ENCODE measurements at places on chromosomes 2 and 18.

DNA sequence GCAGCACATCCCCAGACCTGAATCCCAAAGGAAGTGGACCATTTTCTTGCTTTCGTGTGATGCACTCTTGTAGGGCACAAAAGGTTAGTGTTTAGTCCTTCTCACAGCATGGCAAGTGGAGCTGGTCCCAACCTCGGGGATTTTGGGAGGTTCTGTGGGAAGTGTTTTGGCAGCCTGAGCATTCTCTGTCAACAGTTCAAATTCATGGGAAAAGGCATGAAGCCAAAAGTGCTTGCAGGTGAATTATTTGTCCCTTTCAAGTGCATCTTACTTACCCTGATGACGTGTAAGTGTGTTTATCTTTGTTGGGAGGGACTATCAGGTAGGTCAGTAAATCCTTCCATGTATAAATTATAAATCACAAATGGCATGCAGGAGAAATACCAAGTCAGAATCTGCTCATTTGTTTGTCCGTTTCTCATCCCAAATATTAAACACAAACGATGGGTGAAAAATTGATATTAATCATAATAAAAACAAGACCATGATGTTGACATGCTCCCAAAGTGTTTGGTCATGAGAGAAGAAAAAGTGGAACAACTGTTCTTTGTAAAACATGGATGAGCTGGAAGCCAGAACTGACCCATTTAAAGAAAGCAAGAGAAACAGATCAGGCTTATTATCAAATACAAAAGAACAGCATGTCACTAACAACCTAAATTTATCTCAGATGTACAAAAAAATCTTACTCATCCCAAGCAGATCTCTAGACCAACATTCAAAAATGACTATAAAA is 57.6 kb downstream of the EPHA4 start:
- no peak for DNase-seq

GRCh38 chr2:52474091-52474490 is 1293.5 kb upstream of the CHAC2 start:
- DNase-seq, result no peak

DNA sequence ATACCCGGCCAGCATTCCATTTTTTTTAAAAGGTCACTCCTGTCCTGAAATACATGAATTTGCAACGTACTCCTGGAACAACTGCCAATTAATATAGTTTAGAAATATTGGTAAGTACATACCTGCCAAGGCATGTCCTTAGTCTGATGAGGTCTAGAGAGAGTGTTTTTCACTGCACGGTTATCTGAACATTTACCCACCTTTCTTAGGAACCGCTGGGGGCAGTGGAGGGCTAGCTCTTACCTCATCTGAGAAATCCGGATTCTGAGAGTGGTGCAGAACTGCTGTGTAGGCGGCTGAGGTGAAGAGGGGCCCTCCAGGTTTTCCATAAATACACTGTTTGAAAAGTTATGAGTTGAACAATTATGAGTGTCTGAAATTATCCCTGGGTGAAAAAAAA is 133.1 kb upstream of the CCDC195 start:
- no peak for DNase-seq

DNA sequence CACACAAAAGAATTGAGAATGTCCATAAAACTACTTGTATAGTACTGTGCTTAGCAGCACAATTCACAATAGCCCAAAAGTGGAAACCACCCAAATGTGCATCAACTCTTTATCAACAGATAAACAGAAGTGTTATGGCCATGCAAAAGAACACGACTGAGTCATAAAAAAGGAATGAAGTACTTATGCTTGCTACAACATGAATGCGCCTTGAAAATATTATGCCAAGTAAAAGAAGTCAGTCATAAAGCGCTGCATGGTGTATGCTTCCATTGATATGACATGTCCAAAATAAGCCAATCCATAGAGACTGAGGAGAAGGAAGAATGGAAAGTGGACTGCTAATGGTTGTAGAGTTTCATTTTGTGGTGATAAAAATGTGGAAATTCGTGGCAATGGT is 12.1 kb upstream of the MAP2 start:
- no peak for DNase-seq

DNA sequence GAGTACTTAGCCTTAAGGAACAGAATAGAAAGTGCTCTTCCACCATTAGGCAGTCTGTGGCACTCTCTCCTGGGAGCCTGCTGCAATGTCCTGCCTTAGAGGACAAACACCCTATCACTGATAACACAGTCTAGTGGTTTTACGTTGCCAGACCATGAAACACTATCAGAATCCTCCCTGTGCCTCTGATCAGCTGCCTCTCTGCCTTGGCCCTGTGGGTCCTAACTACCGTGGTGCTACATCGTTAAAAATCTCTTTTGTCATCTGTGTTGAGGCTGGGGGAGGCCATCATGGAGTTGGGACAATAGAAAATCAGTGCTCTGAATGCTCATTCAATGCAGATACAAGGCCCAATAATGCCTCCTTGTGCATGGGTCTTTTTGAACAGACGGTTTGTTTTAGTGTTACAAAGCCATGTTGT is 11.9 kb upstream of the APCDD1 start:
- DNase-seq, result no peak

DNA sequence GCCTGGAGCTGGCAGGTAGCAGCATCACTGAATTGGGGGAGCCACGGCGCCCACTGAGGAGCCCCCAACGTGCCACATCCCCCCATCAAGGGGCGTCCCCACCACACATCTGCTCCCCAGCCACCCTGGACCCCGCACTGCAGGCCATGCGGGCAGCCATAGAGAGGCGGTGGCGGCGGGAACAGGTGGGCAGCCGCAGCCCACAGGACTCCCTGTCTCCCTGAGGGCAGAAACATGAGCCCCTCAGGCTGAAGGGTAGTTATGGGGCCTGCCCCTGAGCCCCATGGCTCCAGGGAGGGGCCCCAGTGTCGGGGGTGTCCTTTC is 26.6 kb downstream of the CROCC2 start:
- DNase-seq, result no peak

GRCh38 chr2:112683550-112684414 is 37.0 kb upstream of the NT5DC4 start:
- DNase-seq, result no peak

GRCh38 chr2:55103046-55103445 is 52.8 kb upstream of the RTN4 start:
- no peak for DNase-seq

- no peak for DNase-seq
Measured at GRCh38 chr2:85787981-85788340, 34.2 kb downstream of the ATOH8 start.

- DNase-seq, result no peak
Measured at GRCh38 chr2:36834731-36835524, 131.4 kb downstream of the STRN start.

- no peak for DNase-seq
Measured at GRCh38 chr2:182444806-182445205, 18.0 kb upstream of the PDE1A start.

- no peak for DNase-seq
Measured at GRCh38 chr2:201909348-201909747, 103.0 kb downstream of the CDK15 start.

DNA sequence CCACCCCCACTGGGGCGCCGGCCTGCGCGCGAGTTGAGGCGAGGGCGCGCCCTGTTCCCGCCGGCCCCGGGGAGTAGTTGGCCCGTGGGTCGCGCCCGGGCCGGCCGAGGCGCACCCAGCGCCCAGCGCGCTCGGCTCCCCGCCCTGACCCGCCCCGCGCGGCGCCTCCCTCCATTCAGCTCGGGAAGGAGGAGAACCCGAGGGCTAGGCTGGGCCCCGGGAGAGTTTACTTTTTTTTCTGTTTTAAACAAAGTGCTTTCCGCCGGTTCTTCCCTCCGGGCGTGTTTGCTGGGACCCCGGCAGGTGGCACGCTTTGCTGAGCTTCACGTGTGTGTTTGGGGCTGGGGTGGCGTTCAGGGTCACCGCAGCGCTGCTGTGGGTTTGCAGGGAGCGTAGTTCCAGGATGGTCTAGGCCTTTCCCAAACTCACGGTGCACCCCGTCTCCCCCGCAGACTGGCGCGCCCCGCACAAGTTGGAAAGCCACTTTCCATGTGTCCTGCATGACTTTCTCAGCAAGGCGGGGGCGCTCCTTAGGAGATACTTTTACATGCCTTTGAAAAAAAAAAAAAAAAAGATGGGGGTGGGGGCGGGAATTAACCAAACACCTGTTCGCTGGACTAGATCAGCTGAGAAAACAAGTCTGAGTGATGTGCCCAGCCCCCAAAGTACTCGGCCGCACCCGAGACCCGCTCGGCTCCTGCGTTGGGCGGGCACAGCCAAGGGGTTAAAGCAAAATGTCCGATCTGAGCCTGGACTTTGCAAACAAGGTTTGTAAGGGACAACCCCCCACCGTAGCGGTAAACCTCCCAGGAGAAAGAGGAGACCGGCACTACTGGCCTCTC is 825 bp downstream of the ITGA6 start:
- peak; percentile 36 for DNase-seq

DNA sequence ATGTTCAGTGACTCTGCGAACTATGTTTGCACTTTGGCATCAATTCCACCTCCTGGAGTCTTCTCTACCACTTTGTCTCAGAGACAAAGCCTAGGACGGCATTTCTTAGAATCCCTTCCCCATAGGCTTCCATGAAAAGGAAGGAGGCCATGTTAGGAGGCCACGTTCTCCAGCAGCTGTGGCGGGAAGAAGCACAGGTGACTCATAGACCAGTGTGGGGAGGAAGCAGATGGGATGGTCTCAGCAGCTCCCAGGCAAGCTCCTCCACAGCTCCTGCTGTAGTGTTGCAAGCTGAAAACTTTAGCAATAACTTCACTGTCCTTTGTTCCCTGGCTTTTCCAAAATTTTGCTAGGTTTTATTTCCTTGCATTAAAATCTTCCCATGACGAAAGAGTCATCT is 781.3 kb upstream of the ID2 start:
- no peak for DNase-seq

GRCh38 chr2:84393829-84394228 is 65.3 kb downstream of the SUCLG1 start:
- DNase-seq, result no peak

DNA sequence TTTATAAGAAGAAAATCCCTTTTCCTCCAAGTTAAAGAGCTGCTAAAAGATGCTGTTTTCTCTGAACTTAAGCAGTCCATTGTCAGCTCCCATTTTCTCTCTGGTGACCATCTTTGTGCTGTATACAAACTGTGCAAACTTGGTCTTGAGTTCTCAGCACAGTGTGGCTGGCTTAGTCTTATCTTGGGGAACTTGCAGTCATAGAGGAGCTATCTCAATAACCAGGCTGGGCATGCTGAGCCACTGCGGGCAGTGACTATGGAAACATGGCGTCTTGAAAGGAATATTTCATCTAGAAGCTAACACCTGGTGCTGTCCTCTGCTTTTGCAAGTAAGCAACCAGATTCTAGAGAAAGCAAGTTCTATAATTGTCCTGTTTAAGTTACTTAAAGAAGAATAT is 1334.4 kb upstream of the CELF4 start:
- no peak for DNase-seq

GRCh38 chr2:12727065-12727464 is 10.3 kb downstream of the TRIB2 start:
- DNase-seq, result no peak

DNA sequence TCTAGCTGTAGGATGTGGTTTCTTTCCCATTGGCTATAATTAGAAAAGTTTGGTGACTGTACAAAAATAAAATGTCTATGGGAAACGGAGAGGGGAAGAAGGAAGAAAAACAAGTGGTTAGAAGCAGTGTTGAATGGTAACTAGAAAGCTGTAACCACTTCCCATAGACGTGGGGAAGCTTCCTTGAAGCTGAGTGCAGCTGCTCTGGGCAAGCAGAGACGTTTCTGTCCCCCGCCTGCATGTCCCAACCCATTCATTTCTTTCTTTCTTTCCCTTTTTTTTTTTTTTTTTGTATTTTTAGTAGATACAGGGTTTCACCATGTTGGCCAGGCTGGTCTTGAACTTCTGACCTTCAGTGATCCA is 367.8 kb upstream of the HS6ST1 start:
- no peak for DNase-seq

- DNase-seq, result no peak
Measured at GRCh38 chr2:182784777-182785176, 68.7 kb downstream of the DNAJC10 start.

GRCh38 chr2:148667113-148667836 is 22.7 kb downstream of the EPC2 start:
- DNase-seq, result no peak

GRCh38 chr18:62324917-62325805 is at the start of gene TNFRSF11A:
TNFRSF11A (plus strand) TSS chr18:62325310; CDS start chr18:62325353, 43 bp downstream.
- DNase-seq, result peak; percentile 33

GRCh38 chr2:199310771-199311585 is 146.8 kb downstream of the SATB2 start:
- DNase-seq, result no peak

GRCh38 chr2:205762881-205763280 is 80.6 kb downstream of the NRP2 start:
- DNase-seq, result no peak

GRCh38 chr2:54258166-54258565 is 2.1 kb upstream of the TSPYL6 start:
- no peak for DNase-seq

DNA sequence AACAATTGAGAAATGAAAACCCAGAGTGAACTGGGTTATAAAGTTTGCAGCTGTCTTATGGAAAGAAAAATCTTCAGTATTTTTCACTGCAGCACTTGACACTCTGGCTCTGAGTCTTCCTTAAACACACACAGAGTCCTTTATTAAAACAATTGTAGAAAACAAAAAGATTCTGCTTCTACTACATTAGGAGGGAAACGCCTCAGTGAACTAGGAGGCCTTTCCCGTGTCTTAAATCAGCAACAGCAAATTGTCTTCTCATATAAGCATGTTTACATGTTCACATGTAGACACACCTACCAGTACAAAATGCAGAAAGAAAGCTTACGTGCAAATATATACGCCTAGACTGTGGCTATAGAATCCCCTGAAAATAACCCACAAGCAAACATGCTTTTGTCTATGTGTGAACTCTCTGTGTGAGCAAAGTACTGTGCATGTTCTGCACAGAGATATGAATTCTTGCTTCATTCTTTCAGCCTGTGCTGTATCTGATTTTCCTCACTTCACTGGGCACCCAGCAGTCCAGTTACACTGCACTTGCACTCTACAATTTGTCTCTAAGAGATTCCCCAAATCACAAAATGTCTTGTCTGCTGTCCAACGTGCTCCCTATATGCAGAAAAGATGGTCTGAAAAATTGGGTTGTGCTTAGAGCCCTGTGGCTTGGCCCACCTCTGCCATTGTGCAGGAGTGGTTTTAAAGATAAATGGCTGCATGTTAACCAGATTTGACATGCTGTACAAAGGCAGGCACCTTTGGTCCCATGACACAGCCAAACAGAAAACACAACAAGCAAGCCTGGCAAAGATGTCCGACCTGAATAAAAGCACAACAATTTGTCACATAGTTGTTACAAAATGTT is 24.5 kb downstream of the ZEB2 start:
- no peak for DNase-seq

- DNase-seq, result no peak
Measured at GRCh38 chr2:63613391-63613901, 24.7 kb downstream of the MDH1 start.

GRCh38 chr2:233424154-233424951 is 70.1 kb downstream of the DGKD start:
- DNase-seq, result no peak

- no peak for DNase-seq
Measured at GRCh38 chr2:2328848-2329247, 2.2 kb downstream of the MYT1L start.

DNA sequence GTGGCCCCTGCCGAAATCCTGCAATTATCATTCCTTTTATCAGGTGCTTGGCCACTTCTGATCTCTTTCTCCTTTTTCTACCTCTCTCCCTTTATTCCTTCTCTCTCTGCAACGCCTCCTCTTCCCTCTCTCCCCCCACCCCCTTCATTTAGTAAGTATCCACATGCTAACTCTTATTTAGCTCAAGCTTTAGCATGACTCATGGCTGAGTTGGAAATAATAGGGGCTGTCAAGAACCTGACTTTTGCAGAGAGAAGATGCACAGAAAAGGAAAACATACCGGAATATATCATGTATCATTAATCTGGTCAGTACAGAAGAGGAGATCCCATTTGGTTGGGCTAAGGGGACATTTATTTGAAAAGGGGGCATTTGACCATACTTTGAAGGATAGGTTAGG is 33.1 kb downstream of the FAM171B start:
- DNase-seq, result no peak

All from stimulated activated CD4-positive, alpha-beta T cell treated with anti-CD3 and anti-CD28 coated beads, Interleukin-15, amount 100 ng/mL, for 1 hour (primary cell).